Activated naive CD8-positive, alpha-beta T cell treated with anti-CD3 and anti-CD28 coated beads for 36 hours (primary cell): ENCODE measurements at places on chromosomes 11 and 22. TPM values are rescaled to one million over a fixed set of nuclear protein-coding genes. Genes with fewer than 3 reads are reported as not detected.

DUSP8 gene
- total RNA-seq: 2.1 TPM

TMEM45B gene
- total RNA-seq: 0.64 TPM

EEF1G gene
- total RNA-seq: 1,924 TPM

JRKL gene
- 9.7 TPM for total RNA-seq

COX8A gene
- 466 TPM for total RNA-seq

IFITM10 gene
- total RNA-seq: not detected

NLRP14 gene
- total RNA-seq: not detected

SLN gene
- total RNA-seq: not detected

KRTAP5-8 gene
- not detected for total RNA-seq

B4GALNT4 gene
- 1.1 TPM for total RNA-seq

OR6M1 gene
- total RNA-seq: not detected

KREMEN1 gene
- 0.28 TPM for total RNA-seq
